C1 segment of cervical spinal cord (tissue), 14 donors: ENCODE measurements at places on chromosomes 5 and 9.

DNA sequence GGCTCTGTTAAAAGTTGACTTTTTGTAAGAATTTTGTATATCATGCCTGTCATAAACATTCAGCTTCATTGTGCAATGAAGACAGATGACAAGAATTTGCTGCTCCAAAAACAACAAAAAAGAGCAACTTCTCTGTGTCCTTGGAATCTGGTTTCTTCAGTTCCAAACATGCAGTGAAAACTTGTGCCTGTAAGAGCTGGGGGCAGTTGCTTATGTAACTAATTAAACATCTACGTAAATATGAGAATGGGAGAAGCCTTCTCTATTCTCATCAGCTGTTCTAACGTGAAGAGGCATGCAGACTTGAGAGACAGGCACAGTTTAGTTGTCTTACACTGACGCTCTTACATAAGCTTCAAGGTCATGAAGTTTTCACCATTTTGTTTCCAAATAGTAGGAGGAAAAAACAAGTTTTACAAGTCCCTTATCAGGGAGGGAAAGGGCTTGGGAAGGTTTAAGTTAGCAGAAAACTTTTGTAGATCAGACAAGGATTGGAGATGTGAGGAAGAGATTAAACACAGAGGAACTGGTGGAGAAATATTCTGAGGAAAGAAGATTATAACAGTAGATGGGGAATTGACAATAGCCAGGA is 170.4 kb downstream of the RFK start:
- DNase-seq = no peak

- DNase-seq = no peak
Observed at GRCh38 chr5:170628691-170629565, 125.1 kb downstream of the KCNIP1 start.

- no peak for DNase-seq
Observed at GRCh38 chr5:179215576-179215975, 129.7 kb downstream of the ADAMTS2 start.

DNA sequence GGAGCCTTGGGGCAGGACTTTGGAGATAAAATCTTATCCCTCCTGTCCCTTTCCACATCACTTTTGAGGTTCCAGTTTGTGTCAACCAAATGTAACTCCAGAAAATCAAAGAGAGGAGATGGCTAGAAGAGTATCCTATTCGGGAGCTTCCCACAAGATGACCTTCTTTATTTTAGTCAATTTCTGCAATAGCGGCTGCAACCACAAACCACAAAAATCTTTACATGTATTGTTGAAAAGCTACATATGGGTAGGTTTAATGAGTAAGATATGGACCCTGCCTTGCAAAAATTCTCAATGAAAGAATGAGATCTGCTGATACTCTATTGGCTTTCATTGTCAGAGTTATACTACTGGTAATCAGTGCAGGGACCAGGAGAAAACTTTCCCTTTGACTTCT is 92.2 kb upstream of the MAMDC2 start:
- no peak for DNase-seq

GRCh38 chr9:131297903-131298302 is 8.4 kb downstream of the PLPP7 start:
- DNase-seq = no peak

DNA sequence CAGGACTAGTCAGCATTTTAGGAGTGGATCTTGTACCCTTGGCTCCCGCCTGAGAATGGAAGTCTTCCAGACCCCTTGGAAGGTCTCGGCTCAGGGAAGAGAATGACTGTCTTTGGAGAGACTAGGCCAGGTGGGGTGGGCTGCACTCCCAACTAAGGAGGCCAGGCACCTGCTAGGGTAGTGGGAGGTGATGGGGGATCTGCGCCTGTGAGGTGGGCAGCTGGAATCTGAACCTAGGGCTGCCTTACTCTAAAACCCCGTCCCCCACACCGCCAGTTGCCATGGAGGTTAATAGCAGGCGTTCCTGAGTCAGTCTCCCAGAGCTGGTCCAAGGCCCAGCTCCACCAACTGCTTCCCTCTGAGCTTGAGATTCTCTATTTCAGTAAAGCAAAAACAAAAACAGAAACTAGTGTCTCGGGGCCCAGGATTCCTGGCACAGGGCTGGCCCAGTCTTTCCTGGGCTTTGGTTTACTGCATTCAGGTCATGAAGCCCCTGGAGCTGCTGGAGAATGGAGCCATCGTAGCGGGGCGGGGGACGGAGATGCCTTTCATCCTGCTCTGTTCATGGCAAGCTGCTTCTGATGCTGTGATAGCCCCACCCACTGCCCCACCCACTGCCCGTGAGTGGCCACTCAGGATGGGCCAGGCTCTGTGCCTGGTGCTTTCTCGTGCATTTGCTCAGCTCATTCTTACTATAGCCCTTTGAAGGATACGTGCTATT is 57.5 kb downstream of the DAB2IP start:
- peak; percentile 45 for DNase-seq
